ENCODE measurements at places on chromosomes 12 and 14. TPM values are rescaled to one million over a fixed set of nuclear protein-coding genes. Genes with fewer than 3 reads are reported as not detected.

DNA sequence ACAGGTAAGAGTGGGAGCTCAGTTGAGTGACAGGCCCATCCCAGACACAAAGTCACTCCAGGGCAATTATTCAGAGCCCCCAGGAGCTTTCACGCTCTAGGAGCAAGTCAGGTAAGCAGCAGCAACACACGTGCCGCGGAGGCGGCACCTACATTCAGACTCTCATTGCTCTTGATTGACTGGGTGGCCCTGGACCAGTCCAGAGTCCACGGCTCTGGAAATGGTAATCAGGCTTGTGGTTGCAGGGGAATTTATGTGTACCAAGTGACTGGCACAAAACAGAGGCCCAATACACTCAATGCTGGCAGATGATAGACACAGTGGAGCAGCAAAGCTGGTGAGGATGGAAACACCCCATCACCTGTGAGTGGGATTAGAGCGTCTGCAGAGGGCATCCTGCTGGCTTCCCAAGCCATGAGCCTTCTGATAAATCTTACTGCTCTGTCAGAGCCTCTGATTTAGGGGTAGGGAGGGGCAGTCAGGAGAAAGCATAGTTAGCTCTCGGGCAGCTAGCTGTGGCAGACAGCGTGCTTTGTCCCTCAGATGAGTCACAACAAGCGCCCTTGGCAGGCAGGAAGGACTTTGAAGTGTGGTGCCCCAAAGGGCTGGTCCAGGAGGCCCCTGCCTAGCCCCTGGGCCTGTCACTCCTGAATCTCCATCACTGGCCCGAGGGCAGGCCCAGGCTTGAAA is 344.7 kb downstream of the CACNA1C start:
- H3K4me1 ChIP-seq = no peaks in the 10 kb centered on the region
- H3K27ac ChIP-seq = no peak overlapping the region
- no peak for DNase-seq
- no peaks in the 10 kb centered on the region for H3K27me3 ChIP-seq
- H3K36me3 ChIP-seq = no peaks in the 10 kb centered on the region

DNA sequence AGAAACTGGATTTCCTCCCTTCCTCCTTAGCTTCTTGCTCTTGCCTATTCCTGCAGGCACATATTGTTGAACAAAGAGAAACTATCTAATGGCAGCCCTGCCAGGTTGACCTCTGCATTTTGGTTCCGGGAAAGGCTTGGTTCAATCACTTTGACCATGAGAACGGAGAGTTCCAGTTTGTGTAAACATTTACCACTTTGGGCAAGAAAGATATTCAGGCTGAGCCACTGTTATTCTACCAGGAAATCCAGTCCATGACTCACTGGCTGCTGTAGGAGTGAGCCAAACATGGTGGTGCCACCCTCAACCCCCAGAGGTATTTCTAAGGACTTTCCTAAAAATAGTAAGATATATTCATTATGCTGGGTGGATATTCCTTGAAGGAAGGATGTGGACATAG is 242.2 kb upstream of the OR4E1 start:
- DNase-seq = peak; percentile 52
- no peaks in the 10 kb centered on the region for H3K27me3 ChIP-seq
- no peak overlapping the region for H3K27ac ChIP-seq
- no peaks in the 10 kb centered on the region for H3K36me3 ChIP-seq
- peaks cover 11% of the 10 kb centered on the region for H3K4me1 ChIP-seq

GRCh38 chr12:85448548-85449139 is 168.6 kb downstream of the ALX1 start:
- peaks cover 9% of the 10 kb centered on the region for H3K4me1 ChIP-seq
- no peak for DNase-seq
- no peak overlapping the region for H3K27ac ChIP-seq
- no peak overlapping the region for H3K4me3 ChIP-seq
- no peaks in the 10 kb centered on the region for H3K27me3 ChIP-seq

DNA sequence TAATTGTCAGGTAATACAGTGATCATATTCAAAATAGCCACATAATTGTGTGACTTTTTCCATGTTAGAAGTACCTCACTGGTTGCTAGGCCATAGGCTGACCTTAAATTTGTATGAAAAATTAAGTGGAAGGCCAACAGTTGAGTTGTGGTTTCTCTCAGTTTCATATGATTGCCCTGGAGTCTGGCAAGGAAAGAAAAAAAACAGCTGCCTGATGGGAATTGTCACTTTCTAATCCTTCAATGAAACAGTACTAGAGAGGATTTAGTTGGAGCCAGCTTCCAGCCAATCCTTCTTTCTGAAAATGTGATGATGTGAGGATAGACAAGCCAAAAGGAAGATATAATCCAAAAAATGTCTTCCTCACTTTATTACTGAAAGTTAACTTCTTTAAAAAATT is 113.6 kb downstream of the ALX1 start:
- DNase-seq = no peak
- no peak overlapping the region for H3K4me3 ChIP-seq
- no peaks in the 10 kb centered on the region for H3K4me1 ChIP-seq
- no peaks in the 10 kb centered on the region for H3K36me3 ChIP-seq

DNA sequence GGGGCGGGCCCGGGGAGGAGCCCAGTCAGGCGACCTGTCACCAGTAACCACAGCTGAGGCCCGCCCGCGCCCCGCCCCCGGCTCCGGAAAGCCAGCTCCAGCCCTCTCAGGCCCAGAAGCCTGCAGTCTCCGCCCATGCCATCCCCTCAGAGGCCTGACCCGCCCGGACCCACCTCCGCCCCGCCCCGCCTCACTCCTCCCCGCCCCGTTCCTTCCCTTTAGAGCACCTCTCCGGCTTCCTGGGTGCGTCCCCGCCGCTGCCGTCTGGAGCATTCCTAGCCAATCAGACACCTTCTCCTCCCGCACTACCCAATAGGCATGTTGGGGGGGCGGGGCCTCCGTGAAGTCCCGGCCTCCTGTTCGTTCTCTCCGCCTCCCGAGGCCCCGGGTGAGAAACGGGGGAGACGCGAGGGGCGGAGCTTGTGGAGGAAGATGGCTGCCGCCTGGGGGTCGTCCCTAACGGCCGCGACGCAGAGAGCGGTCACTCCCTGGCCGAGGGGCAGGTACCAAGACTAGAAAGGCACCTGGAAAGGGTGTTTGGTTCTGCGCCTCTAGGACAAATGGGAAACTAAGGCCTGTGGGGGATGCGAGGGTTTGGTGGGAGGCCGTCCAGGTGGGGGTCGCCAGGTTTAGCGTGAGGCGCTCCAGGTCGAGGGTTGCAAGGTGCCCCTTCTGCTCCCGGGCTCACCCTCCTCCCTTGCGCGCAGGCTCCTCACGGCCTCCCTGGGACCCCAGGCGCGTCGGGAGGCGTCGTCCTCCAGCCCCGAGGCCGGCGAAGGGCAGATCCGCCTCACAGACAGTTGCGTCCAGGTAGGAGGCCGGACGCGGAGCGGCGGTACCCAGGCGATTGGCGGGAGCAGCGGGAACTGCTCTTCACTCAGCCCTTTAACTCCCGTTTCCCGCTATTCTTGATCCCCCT is at the start of gene ISCA2:
TSS of gene ISCA2 (plus strand) at position 423 of the 919 bp plus-strand sequence. CDS start at position 433, 10 bp downstream.
- H3K27ac ChIP-seq = peak within 1 kb of the TSS; percentile 90
- H3K4me3 ChIP-seq = peak within 1 kb of the TSS; percentile 83
- no peaks in the 10 kb centered on the region for H3K27me3 ChIP-seq
- no peaks in the 10 kb centered on the region for H3K36me3 ChIP-seq
- peak; percentile 100 for DNase-seq

DNA sequence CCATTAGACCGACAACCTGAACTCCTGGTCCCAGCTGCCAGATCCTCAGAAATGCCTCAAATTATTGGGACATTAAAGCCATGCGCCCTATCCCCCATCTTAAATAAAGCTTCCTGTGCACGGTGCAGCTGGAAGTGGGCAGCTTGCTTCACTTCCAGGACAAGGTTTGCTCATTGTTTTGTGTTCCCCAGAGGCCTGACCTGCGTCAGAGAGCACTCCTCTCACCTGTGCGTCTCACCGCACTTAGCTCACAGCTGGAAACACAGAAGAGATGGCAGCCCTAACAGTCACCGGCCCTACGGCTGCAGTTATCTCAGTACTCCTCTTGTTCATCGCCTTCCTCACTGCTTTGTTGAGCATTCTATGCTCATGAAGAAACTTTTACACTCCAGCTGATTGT is 135.5 kb downstream of the ANO2 start:
- H3K36me3 ChIP-seq = no peaks in the 10 kb centered on the region
- no peaks in the 10 kb centered on the region for H3K27me3 ChIP-seq
- H3K4me3 ChIP-seq = no peak overlapping the region
- H3K4me1 ChIP-seq = no peaks in the 10 kb centered on the region

- DNase-seq = no peak
- H3K36me3 ChIP-seq = no peaks in the 10 kb centered on the region
- no peak overlapping the region for H3K4me3 ChIP-seq
- H3K27ac ChIP-seq = no peak overlapping the region
- H3K4me1 ChIP-seq = no peaks in the 10 kb centered on the region
Observed at GRCh38 chr14:64865992-64866391, 13.7 kb downstream of the SPTB start.

DNA sequence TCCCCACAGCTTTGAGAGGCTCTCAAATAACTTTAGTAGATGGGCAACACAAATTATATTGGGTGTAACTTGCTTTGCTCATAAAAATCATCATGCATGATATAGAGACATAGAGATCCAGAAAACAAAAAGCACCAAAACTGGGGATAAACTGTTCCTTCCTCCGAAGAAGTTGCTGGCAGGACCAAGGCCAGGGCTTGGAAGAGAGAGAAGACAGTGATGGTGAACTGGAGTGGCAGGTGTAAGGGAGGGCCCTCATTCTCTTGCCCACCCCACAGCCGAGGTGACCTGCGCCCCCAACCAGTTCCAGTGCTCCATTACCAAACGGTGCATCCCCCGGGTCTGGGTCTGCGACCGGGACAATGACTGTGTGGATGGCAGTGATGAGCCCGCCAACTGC is 15.4 kb upstream of the NXPH4 start:
- peaks cover 4% of the 10 kb centered on the region for H3K36me3 ChIP-seq
- H3K27me3 ChIP-seq = no peaks in the 10 kb centered on the region
- no peak overlapping the region for H3K4me3 ChIP-seq
- H3K27ac ChIP-seq = no peak overlapping the region

Gene AQP6
- total RNA-seq = not detected

Gene SMIM41
- 0.66 TPM for total RNA-seq

Gene TPPP2
- not detected for total RNA-seq
